T-helper 17 cell (primary cell): ENCODE measurements at places on chromosomes 7 and 10. TPM values are rescaled to one million over a fixed set of nuclear protein-coding genes. Genes with fewer than 3 reads are reported as not detected.

Gene PRLHR
- not detected for total RNA-seq

Gene TPK1
- total RNA-seq = 20.3 TPM

Gene AQP1
- total RNA-seq = 0.83 TPM

Gene MRC1
- total RNA-seq = 0.07 TPM

- no peaks in the 10 kb centered on the region for H3K27me3 ChIP-seq
- no peaks in the 10 kb centered on the region for H3K36me3 ChIP-seq
- H3K4me1 ChIP-seq = no peaks in the 10 kb centered on the region
- DNase-seq = no peak
These were observed 292.5 kb upstream of the SEMA3C start for GRCh38 chr7:81211204-81211933.
